ENCODE measurements at places on chromosomes 6 and 20.
A peak's percentile ranks its signal among the peaks of the same experiment; 100 is the strongest.

DNA sequence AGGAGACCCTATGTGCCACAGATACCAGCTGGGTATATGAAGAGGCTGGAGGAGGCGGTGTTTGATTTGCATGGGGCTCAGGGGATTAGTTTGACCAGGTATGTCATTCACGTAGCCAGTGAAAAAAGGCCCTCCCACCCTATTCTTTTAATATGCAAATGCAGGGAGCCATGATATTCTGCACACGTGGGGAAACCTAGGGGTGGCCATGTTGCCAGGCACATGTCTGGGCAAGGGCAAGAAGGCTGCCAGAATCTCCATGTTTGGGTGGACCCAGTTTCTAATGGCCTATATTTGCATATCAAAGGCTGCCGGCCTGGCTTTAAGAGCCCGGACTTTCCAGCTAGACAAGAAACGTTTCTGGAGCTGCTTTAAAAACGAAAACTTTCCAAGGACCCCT is 60.4 kb downstream of the SOX4 start:
- no peak for DNase-seq

GRCh38 chr6:46291275-46291633 is 120.5 kb upstream of the ENPP5 start:
- no peak for DNase-seq

GRCh38 chr20:21391185-21391971 is 5.9 kb downstream of the NKX2-4 start:
- no peak for DNase-seq

DNA sequence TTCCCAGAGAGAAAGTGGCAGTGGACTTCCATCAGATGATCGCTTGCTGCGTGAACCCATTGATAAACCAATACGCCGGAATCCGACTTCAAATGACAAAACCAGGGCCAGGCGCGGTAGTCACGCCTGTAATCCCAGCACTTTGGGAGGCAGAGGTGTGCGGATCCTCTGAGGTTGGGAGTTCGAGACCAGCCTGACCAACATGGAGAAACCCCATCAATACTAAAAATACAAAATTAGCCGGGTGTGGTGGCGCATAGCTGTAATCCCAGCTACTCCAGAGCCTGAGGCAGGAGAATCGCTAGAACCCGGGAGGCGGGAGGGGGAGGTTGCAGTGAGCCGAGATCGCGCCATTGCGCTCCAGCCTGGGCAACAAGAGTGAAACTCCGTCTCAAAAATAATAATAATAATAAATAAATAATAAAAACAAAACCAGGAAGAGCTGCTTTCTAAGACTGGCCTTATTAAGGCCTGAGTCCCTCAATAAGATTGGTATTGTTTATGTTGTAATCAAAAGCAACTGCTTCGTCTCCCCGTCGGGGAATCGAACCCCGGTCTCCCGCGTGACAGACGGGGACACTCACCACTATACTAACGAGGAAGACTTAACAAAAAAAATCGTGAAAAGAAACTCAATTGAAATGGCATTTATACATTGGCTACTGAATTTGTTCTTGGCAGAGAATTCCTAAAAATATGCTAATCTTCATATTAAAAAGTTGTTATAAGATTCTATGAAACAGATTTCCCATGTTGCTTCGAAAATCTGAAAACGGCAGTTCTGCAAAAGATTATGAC is 110.2 kb upstream of the ZNF184 start:
- peak; percentile 72 for DNase-seq

DNA sequence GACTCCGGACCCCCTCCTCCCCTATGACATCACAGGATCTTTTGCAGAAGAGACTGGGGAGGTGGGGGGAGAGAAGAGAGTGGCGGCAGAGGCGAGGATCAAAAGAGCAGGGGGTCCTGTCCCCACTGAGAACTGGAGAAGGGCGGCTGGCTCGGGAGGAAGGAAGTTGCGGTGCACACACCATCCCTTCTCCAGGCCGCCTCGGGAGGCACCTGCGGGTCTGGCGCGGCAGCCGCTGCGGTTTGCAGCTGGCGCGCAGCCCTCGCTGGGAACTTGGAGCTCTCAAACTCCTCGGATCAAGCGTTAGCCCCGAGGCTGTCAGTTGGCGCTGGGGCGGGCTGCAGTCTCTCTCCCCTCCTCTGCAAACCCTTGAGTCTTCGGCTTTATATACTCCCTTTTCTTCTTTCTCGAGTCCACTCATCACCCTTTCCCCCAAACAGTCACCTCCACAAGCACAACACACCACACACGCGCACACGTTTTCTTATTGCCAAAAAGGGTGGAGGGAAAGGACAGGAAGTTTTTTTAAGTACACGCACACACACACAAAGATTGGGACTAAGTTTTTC is 180.7 kb downstream of the TBXT start:
- peak; percentile 46 for DNase-seq

- DNase-seq, result peak; percentile 2
Measured at GRCh38 chr20:60262967-60263603, 304.9 kb downstream of the CDH26 start.

DNA sequence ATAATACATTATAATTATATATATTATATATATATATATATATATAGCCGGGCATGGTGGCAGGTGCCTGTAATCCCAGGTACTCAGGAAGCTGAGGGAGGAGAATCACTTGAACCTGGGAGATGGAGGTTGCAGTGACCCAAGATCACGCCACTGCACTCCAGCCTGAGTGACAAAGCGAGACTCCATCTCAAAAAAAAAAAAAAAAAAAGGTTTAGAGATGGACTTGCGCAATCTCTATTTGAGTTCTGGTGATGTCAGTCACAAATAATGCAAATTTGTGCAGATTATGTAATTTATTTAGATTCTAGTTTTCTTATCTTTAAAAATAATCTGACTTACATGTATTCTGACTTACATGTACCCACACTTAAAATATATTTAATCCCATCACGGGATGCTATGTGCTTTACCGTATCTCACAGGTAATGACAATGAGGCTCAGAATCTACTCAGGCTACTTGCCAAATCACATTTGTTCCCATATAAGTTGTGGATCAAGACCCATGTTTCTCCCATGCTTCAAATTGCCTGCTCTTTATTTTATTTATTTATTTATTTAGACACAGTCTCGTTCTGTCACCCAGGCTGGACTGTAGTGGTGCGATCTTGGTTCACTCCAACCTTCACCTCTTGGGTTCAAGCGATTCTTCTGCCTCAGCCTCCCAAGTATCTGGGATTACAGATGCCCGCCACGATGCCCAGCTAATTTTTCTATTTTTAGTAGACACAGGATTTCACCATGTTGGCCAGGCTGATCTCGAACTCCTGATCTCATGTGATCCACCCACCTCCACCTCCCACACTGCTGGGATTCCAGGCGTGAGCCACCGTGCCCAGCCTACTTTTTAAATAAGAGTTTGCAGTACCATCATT is 7.6 kb upstream of the UST start:
- DNase-seq, result no peak

GRCh38 chr20:19260412-19261090 is 48.1 kb downstream of the SLC24A3 start:
- no peak for DNase-seq

GRCh38 chr6:44697327-44697726 is 309.8 kb downstream of the CDC5L start:
- DNase-seq, result peak; percentile 25

GRCh38 chr6:131244942-131245341 is 109.7 kb downstream of the AKAP7 start:
- no peak for DNase-seq

DNA sequence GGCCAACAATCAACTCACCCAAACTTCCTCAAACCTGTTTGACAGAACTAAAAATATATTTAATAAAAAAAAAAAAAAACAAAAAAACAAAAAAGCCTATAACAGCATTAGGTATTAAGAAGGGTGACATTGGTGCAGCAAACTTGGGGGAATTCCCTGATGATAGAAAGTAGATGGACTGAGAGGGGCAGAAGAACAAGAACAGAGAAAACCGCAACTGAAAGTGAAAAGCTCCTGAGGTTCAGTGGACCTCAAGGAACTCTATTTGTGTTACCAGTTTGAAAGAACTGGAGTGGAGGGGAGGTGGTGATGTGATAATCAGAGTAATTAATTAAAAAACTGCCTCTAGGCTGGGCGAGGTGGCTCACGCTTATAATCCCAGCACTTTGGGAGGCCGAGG is 53.8 kb downstream of the MACROD2 start:
- DNase-seq, result no peak

DNA sequence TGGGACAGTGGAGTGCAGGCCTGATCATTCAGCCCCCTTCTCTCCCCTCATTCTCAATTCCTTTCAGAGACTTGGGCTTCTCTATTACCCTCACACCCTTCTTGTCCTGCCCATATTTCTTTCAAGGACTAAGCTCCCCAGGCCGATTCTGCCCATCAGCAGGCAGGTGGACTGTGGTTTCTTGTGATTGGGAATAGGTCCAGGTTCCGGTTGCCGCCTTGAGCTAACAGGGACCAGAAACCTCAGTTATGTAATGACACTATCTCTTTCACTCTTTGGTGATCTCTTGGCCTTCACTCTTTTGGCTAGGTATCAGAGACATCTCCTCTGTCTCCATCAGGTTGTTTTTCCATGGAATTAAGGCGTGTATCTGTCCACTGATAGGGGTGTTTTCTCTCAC is 6.5 kb downstream of the MUCL3 start:
- no peak for DNase-seq

DNA sequence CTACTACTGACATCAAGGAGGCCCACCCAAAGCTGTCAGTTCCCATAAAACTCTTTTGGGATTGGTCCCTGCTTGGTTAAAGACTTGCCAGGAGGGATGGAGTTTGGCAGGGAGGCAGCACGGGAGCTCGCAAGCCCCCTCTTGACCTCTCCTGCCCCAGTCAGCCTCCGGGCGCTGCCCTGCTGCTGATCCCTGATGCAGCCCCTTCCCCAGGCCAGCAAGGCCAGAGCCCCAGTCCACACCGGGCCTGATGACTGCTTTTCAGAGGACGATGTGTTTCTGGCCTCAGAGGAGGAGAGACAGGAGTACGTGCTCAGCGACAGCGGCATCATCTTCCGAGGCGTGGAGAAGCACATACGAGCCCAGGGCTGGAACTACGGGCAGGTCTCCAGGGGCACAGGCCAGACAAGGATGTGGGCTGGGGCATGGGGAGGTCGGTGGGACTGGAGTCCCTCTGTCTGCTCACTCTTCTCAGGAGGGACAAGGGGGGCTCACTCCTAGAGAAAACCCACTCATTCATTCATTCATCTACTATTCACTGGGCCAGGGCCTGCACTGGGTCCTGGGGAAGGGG is 15.6 kb downstream of the TGM6 start:
- DNase-seq, result no peak

Measured in choroid plexus epithelial cell (primary cell).